Stimulated activated CD4-positive, alpha-beta T cell treated with anti-CD3 and anti-CD28 coated beads, Interleukin-2, amount 100 ng/mL, for 48 hours (primary cell): ENCODE measurements at places on chromosomes 3 and 15.

DNA sequence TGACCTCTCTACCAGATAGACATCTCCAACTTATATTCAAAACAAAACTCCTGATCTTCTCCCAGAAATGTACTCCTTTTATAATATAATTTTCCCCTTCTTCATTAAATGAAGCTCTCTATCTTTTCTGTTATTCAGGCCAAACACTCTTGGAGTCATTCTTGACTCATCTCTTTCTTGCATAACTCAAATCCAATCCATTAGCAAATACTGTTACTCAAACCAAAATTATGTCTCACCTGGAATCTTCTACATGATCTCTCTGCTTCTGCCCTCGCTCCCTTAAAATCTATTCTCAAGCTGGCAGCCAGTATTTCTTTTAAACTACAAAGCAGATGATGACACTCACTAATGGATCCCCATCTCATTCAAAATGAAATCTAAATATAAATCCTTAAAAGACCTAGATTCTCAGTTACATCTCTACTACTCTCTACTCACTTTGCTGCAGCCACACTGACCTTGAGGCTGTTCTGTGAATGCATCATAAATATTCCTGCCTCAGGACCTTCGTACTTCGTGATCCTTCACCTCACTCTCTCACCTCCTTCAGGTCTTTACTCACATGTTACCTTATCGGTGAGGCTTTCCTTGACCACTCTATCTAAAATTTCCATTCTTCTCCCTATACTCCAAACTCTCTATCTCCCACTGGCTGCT lies 160.9 kb downstream of the TBC1D5 start:
- no peak for DNase-seq

DNA sequence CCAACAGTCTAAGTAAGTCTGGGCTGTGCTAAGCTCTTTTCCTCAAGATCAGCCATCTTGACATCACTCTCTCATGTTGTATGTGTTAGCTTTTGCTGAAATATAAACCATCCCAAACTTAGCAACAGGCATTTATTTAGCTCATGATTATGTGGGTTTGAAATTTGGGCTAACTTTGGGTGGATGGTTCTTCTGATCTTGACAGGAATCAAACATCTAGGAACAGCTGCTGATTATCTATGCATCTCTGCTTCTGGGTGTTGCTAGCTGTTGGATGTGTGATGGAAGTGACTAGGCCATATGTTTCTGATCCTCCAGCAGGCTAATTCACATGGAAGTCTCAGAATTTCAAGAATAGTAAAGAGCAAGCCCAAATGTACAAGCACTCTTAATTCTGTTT lies 615.2 kb upstream of the TGFBR2 start:
- DNase-seq = no peak

- no peak for DNase-seq
These were observed 193.3 kb upstream of the TTC14 start for GRCh38 chr3:180408654-180409053.

DNA sequence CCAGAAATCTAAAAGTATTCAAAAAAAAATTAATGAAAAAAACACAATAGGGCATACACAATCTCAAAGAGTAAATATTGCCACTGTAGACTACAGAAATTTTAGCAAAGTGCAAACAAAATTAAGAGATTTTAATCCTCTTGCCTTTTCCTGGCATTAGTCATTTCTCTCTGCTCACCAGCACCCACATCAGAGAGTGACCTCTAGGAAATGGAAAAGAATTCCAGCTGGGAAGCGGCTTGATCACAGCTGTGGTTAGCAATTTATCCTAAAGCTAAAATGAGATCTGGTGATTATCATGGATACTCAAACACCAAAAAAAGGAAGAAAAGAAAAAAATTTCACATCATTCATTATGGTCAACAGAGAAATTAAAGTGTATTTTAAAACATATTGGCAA lies 7.5 kb downstream of the CSNK1G1 start:
- no peak for DNase-seq

DNA sequence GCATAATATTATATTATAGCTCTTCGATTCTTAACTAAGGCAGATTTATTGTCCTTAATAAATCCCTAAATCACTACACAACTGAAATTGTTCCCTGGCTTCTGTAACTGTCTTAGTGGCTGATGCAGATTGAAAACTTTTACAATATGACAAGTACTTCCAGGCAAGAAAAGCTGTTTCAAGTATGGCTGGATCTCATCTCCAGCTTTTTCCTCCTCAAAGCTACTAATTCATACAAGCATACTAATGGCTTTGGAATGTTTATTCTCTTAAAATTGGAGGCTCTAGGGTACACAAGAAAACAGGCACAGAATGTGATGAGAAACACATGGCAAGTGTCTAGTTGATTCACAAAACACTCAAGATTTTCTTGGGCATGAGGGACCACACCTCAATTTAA lies 351.5 kb upstream of the ICE2 start:
- no peak for DNase-seq

DNA sequence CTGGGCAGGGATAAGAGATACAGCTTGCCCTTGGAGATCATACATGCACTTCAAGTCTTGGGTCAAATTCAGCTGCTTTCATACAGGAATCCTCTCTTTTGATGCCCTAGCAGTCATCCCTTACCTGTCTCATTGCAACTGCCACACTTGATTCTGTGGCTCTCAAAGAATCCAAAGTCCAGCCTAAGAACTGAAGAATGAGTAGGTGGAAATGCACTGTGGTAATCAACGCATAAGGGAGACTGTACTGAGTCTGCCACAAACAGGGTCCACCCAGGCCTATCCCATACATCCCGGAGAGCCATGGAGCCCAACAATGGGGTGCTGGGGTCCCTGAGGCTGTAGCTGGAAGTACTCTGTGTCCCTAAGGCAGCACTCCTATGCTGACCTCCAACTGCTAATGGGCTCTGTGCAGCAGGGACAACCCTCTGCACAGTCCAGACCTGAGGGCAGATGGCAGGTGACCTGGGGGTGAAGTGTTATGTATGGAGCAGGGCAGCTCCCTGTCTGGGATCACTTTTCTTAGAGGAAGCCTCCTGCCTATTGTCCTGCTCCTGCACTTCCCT lies 1.7 kb upstream of the VPS18 start:
- DNase-seq = no peak

GRCh38 chr15:82397817-82398216 lies 31.8 kb upstream of the GOLGA6L9 start:
- no peak for DNase-seq

DNA sequence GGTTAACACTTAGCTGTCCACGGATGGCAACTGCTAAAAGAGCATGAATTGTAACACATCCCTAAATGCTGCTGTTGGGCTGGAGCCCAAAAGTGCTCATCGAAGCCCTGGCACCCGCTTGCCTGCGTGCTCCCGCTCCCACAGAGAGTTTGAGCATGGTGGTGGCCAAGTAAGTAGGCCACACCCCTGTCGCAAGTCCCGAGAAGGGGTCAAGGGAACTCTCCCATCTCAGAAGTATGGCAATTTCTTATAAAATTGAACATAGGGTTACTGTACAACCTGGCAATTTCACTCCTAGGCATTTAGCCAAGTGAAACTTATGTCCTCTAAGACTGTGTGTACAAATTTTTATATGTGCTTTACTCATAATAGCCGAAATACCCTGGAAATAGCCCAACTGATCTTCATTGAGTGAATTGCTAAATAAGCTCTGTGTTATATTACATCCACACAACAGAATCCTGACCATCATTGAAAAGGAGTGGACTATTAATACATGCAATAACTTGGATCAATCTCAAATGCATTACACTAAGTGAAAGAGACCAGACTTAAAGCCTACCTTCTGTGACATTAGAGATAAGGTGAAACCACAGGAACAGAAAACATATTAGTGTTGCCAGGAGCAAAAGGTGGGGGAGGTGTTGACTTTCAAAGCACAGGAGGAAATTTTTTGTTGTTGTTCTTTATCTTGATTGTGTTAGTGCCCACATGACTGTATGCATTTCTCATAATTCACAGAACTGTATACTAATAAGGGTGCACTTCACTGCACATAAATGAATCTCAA lies 1.5 kb upstream of the GCSAM start:
- no peak for DNase-seq

GRCh38 chr3:56737006-56737405 lies 53.9 kb upstream of the TASOR start:
- DNase-seq = no peak

GRCh38 chr3:56012721-56013120 lies 455.5 kb downstream of the ERC2 start:
- DNase-seq = no peak

- DNase-seq = no peak
These were observed 31.2 kb downstream of the CASR start for GRCh38 chr3:122214711-122215110.

- DNase-seq = no peak
These were observed 305.4 kb upstream of the ROPN1 start for GRCh38 chr3:124297062-124297980.

GRCh38 chr3:14488286-14489041 lies 51.7 kb downstream of the GRIP2 start:
- DNase-seq = no peak

GRCh38 chr3:70736009-70736408 lies 423.6 kb upstream of the MDFIC2 start:
- DNase-seq = no peak

- no peak for DNase-seq
These were observed 49.1 kb downstream of the FBN1 start for GRCh38 chr15:48596415-48596814.

- no peak for DNase-seq
These were observed 10.1 kb downstream of the TGFBR2 start for GRCh38 chr3:30616347-30617027.

DNA sequence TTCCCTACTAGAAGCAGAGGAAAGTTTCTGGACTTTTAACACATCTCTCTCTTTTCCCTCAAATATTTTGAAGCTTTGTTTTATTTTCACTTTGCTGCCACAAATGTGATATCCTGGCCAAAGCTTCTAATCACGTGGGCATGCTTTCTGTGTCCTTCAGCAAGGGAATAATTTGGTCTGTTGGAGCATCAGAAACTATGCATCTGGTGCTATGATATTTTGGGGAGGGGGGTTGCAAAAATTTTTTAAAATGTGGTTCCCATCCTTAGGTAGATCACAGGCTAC lies 254.2 kb downstream of the GAP43 start:
- no peak for DNase-seq

GRCh38 chr15:40340038-40340739 lies 550 bp downstream of the CCDC9B start:
- no peak for DNase-seq

GRCh38 chr3:177820683-177821316 lies 623.5 kb upstream of the TBL1XR1 start:
- no peak for DNase-seq

DNA sequence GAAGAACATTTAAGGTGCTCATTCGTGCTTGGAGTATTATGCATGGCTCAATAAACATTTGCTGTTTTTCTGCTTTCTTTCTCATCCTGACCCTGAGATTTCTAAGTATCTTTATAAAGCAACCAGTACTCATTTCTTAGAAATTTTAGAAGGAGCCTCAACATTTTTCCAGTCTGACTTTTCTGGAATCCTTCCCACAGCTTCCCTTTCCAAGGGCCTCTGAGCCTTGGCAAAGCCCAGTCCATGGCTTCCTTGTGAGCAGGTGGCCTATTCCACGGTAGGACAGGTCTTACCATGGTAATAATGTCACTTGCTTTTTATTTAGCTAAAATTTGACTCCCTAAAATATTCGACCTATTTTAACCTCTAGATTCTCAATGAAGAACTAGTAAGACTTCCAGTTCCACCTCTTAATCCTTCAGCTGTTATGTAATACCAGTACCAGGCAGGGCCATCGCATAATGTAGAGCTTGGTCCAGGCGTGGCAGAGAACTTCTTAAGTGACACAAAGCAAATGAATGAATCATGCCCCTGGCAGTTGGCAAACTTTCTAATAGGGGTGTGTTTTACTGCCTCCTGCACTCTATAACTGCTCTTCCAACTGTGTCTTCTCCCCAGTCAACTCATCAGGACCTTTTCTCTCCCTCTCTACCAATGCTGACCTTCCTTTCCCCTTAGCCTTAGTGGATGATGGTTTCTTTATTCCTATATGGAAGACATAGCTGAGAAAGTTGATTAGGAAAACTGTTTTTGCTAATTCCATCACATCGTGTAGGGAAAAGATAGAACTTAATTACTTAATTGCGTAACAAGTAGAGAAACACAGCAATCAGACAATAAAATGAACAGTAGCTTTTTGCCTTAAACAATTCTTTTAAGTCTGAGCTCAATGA lies 894 bp upstream of the TM4SF4 start:
- DNase-seq = no peak

DNA sequence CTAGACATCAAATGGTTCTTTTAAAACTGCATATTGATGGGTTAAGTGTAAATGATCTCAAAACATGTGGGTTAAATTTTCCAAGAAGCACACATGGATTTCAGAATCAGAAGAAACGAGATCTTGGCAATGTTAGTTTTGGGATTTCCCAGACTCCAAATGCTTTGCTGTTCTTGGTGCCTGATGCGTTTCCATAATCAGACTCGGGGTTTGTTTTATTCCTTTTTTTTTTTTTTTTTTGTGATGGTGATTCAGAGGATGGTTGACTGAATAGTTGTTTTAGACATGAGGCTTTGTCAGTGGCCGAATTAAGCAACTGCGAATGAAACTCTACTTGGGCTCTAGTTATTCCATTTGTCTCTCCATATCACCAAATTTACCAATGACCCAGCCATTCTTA lies 52.2 kb upstream of the FAM98B start:
- DNase-seq = no peak

DNA sequence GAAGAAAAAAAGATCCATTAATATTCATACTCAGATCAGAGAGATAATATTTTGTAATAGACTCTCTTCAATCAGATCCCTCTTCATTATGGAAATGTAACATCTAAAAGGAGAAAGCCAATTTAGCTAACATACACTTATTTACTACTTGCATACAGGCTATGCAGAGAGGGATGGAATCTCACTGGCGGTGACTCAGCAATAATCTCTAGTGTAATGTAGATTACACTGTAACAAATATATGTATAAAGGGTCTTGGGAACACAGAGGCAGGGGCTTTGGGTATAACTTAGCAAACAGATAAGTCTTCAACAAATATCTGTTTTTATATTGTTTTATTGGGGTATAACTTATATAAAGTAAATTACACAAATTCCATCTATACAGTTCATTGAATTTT lies 69.6 kb downstream of the CGNL1 start:
- no peak for DNase-seq

DNA sequence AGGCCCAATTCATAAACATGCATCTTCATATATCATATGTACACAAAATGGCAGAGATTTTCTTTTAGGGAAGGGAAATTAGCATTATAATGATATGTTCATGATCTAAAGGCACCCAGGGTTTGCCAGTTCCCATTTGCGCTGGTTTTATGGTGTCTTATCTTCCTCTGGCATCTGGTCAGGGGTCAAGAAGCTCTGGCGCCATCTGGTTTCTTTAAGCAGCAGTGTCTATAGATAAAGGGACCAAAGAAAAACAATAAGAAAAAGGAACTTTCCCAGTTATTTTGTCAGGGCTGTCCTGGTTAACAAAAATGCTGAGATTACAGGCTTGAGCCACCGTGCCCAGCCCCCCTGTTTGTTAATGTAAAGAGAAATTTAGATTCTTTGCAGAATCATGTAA lies 3.3 kb upstream of the DCP1A start:
- DNase-seq = no peak
